ENCODE measurements at places on chromosomes 13 and 19.
A peak's percentile ranks its signal among the peaks of the same experiment; 100 is the strongest.

- no peak for DNase-seq
Observed at GRCh38 chr19:31100981-31101380, 248.3 kb downstream of the TSHZ3 start.

- no peak for DNase-seq
Observed at GRCh38 chr13:112759827-112760226, 70.0 kb downstream of the ATP11A start.

DNA sequence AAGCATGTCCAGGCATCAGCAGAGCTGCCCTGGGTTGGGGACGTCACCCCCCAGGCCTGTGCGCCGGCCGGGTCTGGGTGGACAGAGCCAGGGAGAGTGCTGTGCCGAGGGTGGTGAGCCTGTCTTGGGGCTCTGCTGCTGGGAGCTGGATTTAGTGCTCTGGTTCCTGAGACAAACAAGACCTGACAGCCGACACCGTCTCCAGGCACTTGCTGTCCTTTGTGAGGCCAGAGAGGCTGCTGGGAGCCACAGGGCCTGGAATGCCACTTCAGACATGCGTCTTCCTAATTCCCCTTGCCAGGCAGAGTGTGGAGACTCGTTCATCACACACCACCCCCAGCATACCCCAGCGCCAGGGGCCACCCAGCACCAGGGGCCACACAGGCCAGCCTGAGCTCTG is 165.8 kb downstream of the KDM4B start:
- DNase-seq = no peak

GRCh38 chr13:99282264-99283231 is 24.4 kb upstream of the GPR18 start:
- DNase-seq = no peak

GRCh38 chr19:7953060-7953459 is 9.6 kb upstream of the TIMM44 start:
- DNase-seq = no peak

GRCh38 chr13:24005755-24006281 is 108.5 kb upstream of the C1QTNF9B start:
- DNase-seq = no peak

DNA sequence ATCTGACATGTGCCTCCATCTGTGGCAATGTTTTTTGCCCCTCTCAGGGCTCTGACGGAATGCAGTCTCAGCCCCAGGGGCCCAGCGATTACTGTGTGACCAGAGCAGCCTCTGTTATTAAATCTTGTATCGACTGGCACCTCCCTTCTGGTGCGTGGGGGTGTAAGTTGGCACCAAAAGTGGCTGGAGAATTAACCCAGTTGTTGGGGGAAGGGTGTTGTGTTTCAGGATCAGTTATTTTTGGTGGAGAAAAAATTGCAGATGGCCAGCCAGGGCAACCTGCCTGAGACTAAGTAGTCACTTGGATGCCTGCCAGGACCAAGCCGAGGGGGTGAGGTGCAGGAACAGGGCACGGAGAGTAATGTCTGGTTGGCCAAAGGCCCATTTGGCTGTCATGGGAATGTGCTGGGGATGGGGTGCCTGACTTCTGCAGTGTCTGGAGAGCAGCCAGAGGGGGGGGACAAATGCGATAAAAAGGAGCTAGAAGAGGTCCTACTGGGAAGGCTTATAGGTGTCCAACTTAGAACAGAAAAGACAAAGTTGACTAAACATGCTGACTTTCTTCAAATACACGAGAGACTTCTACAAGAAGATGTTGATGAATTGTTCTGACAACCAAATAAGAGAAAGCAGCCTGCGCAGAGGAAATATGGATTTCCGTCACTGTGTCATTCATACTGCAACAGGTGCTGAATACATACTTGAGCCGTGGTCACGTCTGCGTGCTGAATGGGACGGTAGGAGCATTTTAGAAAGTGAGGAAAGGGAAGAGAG is 69.8 kb downstream of the SIAH3 start:
- DNase-seq = no peak

- DNase-seq = no peak
Observed at GRCh38 chr19:34430738-34431625, 2.8 kb downstream of the UBA2 start.

DNA sequence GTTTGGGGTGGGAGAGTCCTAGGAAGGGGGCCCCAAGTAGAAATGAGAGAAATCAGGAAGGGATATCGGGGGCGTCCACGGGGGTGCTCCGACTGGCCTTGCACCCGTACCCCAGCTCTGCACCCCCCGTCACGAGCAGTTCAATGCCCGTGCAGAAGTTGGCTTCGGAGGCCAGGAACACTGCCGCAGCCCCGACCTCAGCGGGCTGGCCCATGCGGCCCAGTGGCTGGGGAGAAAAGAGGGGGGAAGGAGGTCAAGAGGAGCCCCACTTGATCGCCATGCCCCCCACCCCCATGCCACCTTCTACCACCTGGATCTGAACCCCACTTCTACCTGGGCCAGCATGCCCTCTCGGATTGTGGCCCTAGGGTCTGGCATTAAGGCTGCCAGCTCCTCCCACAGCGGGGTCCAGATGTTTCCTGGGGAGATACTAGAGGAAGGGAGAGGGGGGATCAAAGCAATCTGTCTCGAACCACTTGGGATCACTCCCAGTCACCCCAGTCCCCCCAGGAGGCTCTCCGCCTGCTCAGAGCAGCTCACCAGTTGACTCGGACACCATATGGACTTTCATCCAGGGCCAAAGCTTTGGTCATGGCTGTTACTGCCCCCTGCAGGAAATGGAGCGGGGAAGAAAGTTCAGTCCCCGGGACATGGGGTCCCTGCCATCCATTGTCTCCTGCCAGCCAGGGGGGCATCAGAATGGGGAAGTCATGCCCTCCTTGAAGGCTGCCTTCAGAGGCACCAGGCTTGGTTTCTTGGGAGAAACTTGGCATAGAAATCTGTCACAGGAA is 2.5 kb upstream of the BCAT2 start:
- no peak for DNase-seq

DNA sequence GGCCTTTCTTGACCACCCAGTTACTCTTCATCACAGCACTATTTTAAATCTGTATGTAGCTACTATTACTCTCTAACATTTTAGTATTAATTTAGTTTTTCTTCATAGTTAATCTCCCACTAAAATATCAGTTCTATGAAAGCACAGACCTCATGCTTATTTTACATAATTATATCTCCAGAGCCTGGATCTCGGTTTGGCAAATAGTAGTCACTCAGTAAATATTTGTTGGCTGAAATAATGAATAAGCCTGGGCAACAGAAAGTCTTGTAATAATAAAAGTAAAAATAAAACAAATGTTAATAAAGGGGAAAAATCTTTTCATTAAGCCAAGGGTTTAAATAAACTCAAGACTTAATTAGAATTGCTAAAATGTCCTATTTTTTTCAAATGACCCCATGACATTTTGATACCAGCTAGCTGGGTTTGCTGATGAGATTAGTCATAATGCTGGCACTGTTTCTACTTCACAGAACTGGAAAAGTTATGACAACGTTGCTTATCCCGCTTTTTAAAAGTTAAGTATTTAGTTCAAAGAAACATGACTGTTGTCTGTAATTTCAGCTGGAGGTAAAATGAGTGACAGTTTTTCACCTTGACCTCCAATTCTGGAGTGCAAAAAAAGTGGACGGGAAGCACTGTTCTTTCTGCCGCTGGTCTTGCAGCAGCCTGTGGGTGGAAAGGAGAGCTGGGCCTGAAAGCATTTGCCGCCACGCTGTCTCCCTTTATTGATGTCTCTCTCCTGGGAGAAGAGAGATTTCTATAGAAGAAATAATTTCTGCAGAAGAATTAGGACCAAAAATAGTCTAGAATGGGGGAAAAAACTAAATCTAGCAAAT is 85.2 kb upstream of the SPATA13 start:
- no peak for DNase-seq

- peak; percentile 40 for DNase-seq
Observed at GRCh38 chr19:991174-991931, 7.2 kb downstream of the WDR18 start.
